Stimulated activated CD4-positive, alpha-beta T cell treated with anti-CD3 and anti-CD28 coated beads, Interleukin-1b, Interleukin-23, amount 100 ng/mL, for 24 hours (primary cell): ENCODE measurements at places on chromosomes 16 and 17.

DNA sequence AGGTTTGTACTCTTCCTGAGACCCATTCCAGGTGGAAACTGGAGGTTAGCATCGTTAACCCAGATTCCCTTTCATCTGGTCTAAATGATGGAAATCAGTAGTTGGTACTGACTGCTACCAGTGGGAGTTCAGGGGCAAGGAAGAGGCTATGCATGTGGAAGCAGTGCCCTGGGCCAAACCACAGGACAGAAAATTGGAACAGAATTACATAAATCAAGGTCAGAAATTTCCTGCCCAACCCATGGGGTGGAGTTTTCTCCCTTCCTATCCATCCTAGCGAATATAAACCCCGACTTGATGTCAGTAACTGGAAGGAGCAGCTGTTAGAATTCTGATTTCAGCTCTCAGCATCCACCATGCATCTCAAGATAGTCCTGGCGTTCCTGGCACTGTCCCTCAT is at the start of gene AOC2:
TSS of gene AOC2 (plus strand) at position 310 of the 400 bp plus-strand sequence. CDS start at position 357, 47 bp downstream.
- DNase-seq = no peak

GRCh38 chr17:31692027-31692426 is 167.0 kb downstream of the COPRS start:
- DNase-seq = no peak

- DNase-seq = no peak
Measured at GRCh38 chr17:876272-876671, 94.1 kb downstream of the MRM3 start.

DNA sequence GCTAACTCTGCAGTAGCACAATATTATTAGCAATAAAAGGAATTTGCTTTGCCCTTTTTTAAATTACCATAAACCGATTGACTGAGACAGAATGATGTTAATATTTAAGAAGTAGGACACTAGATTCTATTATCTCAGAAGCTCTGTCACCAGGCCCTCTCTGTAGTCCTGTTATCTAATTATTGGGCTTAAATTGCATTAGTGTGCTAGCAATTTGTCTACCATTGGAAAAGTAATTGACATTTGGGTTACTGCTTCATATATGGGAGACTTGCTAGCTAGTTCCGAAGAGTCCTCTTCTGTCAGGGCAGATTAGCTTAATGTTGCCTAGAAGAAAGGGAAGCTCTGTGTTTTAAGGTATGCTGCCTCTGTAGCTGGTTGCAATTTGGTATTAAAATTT is 1107.3 kb upstream of the EEF2KMT start:
- no peak for DNase-seq

- DNase-seq = no peak
Measured at GRCh38 chr16:48236286-48236685, 7.8 kb upstream of the LONP2 start.

DNA sequence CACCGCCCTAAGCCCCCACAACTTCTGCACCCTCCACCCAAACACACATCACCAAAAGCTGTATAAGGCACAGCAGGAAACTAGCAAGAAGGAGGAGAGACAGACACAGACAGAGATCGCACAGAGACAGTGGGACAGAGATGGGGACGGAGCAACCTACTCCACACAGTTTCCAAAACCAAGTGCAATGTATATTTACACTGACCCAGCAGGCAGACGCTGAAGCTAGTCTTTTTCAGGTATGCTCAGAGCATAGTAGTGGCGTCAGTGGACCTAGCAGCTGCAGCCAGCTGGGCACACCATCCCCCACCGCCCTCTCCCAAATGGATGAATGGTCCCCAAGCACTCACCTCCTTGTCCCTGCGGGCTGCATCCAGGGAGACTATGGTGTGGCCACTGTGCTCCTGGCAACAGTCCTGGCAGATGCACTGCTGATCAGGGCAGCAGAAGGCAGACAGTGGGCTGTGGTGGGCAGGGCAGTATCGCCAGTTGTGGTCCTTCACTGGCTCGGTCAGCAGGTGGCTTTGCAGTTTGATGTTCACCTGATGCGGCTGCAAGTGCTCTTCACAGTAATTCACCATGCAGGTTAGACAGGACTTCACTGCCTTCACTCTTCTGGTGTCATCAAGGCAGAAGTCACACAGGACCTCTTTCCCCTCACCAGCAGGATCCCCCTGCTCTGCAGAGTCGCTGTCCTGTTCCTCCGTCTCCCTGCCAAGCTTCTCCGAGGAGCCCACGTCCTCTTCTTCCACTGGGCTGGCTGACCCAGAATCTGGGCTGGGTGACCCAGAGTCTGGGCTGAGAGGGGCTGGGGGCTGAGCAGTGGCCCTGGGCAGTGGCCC is 31.5 kb upstream of the FBXW10B start:
- no peak for DNase-seq

GRCh38 chr17:56592487-56593085 is 913 bp upstream of the NOG start:
- DNase-seq = peak; percentile 47

DNA sequence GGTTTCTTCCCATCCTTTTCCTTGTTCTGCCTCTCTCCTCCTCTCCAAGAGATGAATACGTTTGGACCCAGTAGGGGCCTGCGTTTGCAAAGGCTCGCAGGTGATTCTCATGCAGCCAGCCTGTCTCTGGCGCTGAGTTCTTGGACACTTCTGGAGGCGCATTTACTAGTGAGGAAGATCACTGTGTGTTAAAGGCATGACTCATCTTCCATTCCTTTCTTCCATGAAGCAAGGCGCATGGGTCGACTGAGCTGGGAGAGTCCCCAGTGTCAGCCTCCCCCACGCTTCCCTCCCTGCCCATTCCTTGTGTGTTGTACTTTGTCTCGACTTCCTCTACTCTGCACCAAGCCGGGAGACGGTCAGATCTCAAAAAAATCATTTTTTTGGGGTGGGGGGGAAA is 159.9 kb upstream of the EEF2KMT start:
- DNase-seq = no peak

GRCh38 chr17:7988750-7989178 is 13.7 kb upstream of the GUCY2D start:
- peak; percentile 25 for DNase-seq
